ENCODE measurements at places on chromosomes 3 and 15. TPM values are rescaled to one million over a fixed set of nuclear protein-coding genes. Genes with fewer than 3 reads are reported as not detected.

Gene NPAP1
- total RNA-seq: not detected

Gene HHATL
- total RNA-seq: not detected

Gene PLD1
- total RNA-seq: 15.2 TPM

Gene CPNE9
- 0.17 TPM for total RNA-seq

Gene COL6A5
- not detected for total RNA-seq

Gene LARP6
- 50.6 TPM for total RNA-seq

Gene CACNA1D
- 0.57 TPM for total RNA-seq

Gene GNAT1
- total RNA-seq: not detected

Gene CCDC33
- total RNA-seq: 6.7 TPM

Gene TMEM39A
- 22.1 TPM for total RNA-seq

Gene NR1I2
- not detected for total RNA-seq

Gene CHRNA5
- total RNA-seq: 35.1 TPM

Gene SLC24A5
- not detected for total RNA-seq

Gene IFT57
- total RNA-seq: 38.8 TPM

Gene HDC
- total RNA-seq: 0.08 TPM

Gene ADCY5
- total RNA-seq: 0.34 TPM

Gene ANXA2
- 5,143 TPM for total RNA-seq

Gene ZNF385D
- 0.42 TPM for total RNA-seq

Gene IRAK2
- 17.6 TPM for total RNA-seq

Gene C3orf80
- 1.6 TPM for total RNA-seq

Gene AHSG
- 0.11 TPM for total RNA-seq

Gene ZPLD1
- not detected for total RNA-seq

Gene CADM2
- total RNA-seq: 0.11 TPM

Gene SPTSSB
- total RNA-seq: not detected

Gene RTP4
- total RNA-seq: not detected

Gene ISL2
- total RNA-seq: 3.5 TPM

Gene GAP43
- total RNA-seq: not detected

Gene TGM5
- total RNA-seq: not detected

Gene HCLS1
- 0.06 TPM for total RNA-seq

Gene GABRA5
- total RNA-seq: 102 TPM

Gene CCDC54
- total RNA-seq: not detected

Gene LRRC15
- total RNA-seq: 0.12 TPM

Gene CELSR3
- total RNA-seq: 4.4 TPM

Gene ADAMTS9
- 0.49 TPM for total RNA-seq

Gene ZIC1
- 0.02 TPM for total RNA-seq

Gene SH3GL3
- 0.85 TPM for total RNA-seq

Gene UROC1
- total RNA-seq: not detected

Gene MINAR1
- 0.30 TPM for total RNA-seq

All from A549 treated with Mapracorat at 1 μM for 4 hours (cell line).